COR-L47 (cell line): ENCODE measurements at places on chromosomes 5 and 9.

DNA sequence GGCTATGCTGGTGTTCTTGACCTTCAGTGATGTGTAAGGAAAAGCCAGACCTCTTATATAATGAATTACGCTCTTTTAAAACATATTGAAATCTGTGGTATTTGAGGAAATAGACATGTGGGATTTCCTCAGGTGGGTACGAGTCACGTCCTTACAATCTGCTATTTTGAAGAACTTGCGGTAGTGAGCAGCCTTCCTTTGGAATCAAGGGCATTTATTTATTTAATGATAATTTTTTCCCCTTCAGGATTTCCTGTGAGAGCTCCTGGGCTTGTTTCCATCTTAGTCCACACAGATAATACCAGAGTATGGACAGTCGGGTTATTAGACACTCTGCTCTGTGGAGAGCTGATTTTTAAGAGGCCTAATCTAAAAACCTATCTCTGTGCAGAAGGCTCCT, 167.9 kb downstream of the ARHGEF28 start:
- DNase-seq = no peak

- DNase-seq = no peak
Measured at GRCh38 chr5:157516006-157516405, 56.0 kb downstream of the NIPAL4 start.

GRCh38 chr5:120697147-120697546, 233.0 kb downstream of the PRR16 start:
- DNase-seq = no peak

- DNase-seq = no peak
Measured at GRCh38 chr9:19926774-19927173, 137.9 kb upstream of the SLC24A2 start.

GRCh38 chr9:68819065-68819464, 114.0 kb downstream of the PIP5K1B start:
- no peak for DNase-seq

DNA sequence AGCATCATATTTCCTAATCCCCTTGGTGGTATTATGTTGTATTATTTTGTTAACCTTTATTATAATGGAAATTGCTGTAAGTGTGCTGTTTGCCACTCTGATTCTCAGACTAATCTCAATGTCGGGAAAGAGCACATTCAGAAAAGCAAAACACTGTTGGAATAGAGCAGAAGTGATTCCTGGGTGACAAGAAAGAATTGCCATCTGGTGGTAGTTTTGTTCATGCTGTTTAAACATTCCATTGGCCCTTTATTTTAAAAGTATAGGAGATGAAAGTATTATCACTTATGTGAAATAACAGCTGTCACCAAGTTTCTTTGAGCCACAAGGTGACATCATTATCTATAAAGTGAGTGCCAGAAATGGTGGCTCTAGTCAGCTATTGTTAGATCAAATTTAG, 301.3 kb upstream of the SGCD start:
- no peak for DNase-seq

DNA sequence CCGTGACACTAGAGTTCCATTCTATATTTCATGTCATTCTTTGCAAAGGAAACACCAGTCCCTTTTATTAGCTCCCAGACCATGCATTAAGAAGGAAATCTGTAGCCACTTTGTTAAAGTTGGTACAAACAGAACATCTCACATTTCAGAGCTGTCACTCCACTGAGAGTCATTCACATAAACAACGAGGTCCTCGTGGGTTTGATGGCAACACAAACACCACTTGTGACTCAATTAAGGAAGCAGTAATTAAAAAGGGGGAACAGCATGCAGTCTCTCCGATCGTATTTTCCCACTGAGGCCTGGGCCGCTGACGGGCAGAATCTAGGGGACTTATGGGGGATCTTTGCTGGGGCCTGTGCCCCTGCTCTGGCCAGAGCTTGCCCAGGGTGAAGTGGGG, 94.2 kb upstream of the ZNF618 start:
- no peak for DNase-seq

DNA sequence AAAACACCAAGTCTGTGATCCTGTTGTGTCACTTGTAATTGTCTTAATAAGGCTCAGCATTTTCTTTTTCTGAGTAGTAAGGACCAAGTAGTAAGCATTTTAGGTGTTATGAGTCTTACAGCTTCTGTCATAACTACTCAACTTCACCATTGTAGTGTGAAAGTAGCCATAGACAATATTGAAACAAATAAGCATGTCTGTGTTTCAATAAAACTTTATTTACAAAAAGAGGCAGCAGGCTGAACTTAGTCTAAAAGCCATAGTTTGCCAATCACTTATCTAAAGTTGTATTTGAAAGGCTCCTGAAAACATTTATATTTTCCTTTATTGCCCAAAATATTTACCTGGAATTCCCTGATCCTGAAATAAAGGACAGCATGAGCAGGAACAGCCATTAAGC, 796.1 kb downstream of the CDH12 start:
- no peak for DNase-seq

GRCh38 chr5:142725231-142726187, 39.6 kb upstream of the FGF1 start:
- no peak for DNase-seq

DNA sequence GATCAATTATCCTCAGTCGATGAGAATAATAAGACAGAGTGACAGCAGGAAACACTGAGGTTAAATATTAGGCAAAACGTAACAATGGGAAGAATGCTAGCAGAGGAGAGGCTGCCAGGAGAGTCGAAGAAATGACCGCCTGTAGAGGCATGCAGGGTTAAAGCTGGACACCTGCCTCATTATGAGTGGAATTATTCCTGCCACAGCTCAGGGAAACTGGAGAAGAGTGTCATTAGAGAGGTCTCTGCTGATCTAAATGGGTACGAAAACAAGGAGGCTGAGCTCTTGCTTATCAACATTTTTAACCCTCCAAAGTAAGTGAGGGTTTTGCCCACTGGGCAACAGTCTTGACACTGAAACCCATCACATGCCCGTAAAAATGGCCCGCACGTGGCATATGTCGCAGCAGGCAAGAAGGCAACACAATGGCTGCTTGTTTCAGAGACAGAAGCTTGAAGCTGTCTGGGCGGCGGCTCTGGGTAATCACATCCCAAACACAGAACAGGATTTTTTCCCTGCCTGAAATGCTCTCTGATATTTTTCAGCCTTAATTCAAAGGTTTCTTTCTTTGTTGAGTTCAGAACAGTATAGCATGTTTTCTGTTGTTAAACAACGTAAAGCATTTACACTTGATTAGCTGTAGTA, 118.7 kb downstream of the MED27 start:
- no peak for DNase-seq

DNA sequence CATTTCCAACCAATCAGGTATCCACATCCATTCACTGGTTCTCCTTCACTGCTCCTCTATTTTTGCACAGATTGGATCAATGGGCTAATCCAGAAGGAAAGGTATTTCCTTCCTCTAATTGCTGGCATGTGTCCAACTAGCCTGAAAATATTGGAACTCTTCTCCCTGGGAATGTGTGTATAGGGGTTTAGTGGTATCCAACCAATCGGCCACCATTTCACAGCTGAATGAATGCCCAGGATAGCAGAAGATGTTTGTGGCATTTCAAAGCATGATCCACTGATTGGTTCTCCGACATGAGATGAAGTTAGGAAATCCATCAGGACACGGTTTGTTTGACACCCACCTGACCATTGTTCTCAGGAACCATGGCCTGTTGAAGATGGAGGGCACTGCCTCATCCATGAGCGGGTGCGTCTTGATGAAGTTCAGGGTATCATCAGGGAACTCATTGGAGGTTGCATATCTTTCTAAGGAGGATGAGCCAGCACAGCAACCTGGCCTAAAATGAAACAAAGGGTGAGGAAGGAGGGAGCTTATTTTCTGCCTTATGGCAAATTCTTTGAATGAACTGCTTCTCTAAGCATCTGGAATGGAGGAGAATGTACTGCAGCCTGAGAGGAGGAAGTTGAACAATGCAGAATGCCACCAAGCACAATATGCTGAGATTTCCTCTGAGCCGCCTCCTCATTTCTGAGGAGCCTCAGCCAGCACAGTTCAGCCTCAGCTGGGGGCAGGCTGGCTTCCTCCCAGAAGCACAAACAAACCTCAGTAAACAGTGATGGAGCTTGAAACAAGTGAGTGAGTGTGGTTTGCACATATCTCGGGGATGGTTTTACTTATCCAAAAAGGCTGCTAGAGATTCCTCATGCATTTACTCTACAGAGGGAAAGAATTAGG, 94.6 kb downstream of the SEMA6A start:
- DNase-seq = no peak

- no peak for DNase-seq
Measured at GRCh38 chr9:29966247-29966646, 2393.0 kb upstream of the C9orf72 start.

- no peak for DNase-seq
Measured at GRCh38 chr5:15008476-15008875, 136.9 kb upstream of the ANKH start.

DNA sequence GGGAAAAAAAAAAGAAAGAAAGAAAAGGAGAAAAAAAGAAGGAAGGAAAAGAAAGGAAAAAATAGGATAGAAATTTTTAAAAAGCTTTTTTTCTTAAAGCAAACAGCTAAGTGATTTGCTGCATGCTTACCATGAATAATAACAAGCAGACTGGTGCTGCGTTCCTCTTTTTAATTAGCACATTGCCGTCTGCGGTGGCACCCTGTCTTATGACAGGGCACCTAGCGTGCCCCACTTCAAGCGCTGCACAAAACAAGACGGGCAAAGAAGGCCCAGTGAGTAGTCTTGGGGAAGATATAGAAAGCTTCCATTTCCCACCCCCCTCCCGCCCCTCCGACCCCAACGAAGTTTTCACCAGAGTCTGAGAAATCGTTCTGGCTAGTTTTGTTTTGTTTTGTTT, 513.9 kb downstream of the ZNF608 start:
- DNase-seq = no peak

DNA sequence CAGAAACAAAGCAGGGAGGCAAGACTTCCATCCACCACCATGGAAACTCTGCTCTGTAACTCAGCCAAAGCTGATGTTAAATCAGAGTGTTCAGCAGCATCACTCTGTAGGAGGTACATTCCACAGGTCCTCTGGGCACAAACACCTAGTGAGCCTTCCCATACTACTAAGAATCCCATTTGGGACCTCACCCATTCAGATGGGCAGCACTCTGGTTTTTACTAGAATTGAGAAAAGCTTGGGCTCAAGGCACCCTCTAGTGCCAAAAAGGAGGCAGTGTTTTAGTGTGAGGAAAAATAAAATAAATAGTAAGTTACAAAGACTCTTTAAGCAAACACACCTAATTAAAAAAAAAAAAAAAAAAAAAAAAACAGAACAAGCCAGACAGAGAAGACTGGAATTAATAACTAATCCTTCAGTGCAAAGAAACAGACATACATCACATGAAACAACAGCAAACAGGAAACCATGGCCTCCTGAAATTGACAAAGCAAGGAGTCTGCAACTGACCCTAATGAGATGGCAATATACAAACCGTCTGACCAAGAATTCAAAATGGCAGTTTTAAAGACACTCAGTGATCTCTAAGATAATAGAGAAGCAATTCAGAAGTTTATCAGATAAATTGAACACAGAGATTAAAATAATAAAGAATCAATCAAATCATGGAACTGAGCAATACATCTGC, 159.5 kb downstream of the GNA14 start:
- no peak for DNase-seq

DNA sequence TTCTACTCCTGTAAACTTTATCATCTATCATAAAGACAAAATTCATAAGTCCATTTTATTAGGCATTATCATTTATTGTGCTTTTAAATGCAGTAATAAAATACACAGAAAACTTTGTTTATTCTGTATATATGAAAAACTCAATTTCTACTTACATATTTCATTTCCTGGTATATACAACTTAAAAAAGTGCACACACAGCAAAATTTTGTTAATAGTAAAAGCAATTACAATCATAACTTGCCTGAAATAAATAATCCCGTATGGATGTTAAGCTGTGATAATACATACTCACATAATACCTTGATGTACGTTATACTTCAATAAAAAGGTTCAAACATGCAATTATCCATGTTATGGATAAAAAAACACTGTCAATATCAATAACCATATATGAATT, 19.2 kb downstream of the ELL2 start:
- no peak for DNase-seq

DNA sequence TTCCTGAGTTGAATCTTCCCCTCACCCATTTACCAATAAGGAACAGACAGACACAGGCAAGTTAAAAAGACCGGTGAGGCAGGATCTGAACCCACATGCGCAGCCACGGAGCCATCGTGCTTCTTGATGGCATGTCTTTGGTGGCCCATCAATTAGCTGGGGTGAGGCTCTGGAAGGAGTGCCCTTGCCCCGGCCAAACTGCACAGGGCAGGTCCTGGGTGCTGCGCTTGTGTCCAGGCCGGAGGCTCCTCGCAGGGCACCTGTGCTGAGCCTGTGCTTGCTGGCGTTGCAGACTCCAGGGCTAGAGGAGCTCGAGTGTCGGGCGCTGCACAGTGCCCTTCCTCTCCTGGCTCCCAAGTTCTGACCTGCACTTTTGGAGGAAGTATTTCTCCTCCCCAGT, 66.4 kb downstream of the PSMB7 start:
- no peak for DNase-seq

DNA sequence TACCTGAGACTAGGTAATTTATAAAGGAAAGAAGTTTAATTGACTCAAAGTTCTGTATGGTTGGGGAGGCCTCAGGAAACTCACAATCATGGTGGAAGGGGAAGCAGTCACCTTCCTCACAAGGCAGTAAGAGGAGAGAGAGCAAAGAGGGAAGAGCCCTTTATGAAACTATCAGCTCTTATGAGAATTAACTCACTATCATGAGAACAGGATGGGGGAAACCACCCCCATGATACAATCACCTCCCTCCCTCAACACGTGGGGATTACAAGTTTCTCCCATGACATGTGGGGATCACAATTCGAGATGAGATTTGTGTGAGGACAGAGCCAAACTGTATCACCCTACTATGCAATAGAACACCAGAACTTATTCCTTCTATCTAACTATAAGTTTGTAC, 27.9 kb downstream of the CD274 start:
- no peak for DNase-seq

DNA sequence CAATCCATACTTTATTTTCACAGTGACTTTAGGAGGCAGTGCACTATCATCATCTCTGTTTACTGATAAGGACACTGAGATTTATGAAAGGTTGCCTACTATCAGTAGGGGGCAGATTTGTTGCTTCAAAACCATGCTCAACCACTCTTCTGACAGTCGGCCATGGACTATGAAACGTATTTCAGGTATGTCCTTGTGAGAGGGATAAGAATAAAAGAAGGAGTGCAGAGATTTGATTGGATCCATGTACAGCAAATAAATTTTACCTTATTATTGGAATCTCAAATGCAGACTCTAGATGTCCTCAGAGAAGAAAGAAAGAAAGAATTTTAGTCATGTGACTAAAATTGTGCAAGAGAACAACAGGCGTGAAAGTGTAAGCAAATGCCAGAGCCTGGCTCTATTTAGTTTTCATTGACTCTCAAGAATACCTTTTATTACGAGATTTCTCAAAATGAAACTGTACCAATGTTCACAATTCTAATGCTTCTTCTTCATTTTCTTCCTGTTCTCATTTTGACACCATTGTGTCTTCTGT, 296.6 kb upstream of the RASA1 start:
- no peak for DNase-seq

- DNase-seq = no peak
Measured at GRCh38 chr9:96331236-96331947, 29.4 kb upstream of the HSD17B3 start.

- no peak for DNase-seq
Measured at GRCh38 chr5:111099058-111099778, 7.1 kb downstream of the WDR36 start.

- peak; percentile 20 for DNase-seq
Measured at GRCh38 chr9:94928691-94929368, 202.3 kb downstream of the AOPEP start.
